ENCODE measurements at places on chromosomes 6 and 20.

- peak; percentile 57 for DNase-seq
Measured at GRCh38 chr6:106117579-106117978, 31.4 kb downstream of the PRDM1 start.

DNA sequence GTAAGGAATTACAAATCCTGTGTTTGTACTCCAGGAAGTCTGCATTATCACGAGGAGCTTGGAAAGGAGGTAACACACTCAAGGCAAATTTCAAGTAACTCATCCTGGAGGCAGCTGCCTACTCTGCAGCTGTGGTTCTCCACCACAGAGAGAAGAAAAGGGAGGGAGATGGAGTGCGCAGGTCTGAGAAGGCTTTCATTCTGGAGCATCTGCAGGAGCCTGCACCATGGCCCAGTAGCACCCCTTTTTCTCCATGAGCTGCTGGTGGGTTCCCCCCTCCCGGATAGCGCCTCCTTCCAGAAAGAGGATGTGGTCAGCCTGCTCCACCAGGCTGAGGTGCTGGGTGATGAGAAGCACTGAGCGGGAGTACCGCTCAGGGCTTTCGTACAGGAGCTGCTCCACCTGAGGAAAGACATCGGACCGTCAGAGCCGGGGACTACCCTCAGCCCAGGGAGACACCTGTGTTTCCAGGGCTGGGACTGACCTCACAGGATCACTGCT is 1.6 kb upstream of the PSMB8 start:
- DNase-seq: peak; percentile 68

GRCh38 chr20:44412402-44413144 is 57.1 kb downstream of the HNF4A start:
- no peak for DNase-seq

GRCh38 chr6:7311917-7312615 is 933 bp downstream of the SSR1 start:
- DNase-seq: no peak

DNA sequence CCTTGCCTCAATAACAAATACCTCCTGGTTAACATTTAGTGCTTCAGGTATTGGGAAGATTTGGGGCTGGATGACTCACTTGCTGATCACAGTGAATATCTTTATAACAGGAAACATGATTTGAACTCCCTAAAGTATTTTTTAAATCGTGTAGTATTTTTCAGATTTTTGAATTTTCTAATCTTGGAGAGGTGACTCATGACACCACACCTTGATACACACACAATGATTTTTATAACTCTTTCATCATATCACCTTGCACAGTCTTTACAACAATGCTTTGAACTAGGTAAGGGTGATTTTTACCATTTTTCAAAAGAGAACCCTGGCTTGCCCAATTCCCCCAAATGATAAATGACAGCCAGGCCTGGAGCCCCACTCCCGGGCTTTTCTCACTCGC is 273.5 kb downstream of the UST start:
- no peak for DNase-seq

DNA sequence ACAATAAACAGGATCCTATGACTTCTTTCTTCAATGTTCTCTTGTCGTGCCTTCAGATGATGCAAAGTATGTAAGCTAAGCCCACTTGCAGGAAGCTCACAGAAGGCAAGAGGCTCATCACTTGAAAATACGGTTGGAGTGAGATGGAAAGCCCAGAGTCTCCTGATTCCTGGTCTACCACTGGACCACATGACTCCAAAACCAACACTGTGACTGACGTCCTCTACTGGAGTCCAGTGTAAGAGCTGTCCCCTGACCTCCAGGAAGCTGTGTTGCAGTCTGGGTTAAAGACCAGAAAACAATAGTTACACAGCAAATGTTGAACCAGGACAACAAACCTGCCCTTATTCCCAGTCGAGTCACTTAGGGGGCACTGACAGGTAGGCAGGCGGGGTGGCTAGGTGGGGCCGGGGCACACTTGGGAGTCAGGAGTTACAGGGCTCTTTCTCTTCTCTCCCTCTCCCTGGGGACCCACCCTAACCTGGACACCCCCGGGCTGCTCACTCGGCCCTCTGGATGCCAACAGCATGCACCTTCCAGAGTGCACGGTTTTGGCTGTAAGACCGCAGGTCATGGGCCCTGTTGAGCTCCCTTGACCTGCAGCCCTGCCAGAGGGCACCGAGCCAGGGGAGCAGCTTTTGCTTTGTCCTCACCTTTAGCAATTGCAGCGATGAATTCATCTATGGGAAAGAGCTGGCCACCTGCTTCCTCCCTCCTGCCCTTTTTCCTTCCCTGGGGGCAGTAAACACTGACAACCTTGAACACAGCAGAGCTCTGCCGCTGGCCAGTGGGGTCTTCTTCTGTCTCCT is 7.4 kb downstream of the PCK1 start:
- DNase-seq: no peak

DNA sequence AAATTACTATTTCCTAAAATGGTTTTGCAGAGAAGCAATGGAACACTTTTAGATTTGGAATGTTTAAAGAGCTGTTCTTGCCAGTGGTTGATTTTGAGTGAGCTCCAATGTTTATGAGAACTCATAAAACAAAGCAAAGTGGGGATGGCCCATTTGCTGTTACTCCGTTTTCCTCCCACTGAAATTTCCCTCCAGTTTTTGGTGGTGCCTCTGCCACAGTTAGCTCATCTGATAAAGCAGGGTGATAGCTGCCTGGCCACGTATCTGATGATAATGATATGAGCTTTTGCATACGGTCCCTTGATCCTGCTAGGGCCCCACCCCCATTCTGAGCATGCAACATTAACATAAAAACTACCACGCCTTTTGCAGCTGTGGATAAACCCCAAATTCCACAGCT is 10.4 kb downstream of the CD83 start:
- peak; percentile 59 for DNase-seq

GRCh38 chr20:50794181-50794845 is 548 bp upstream of the BCAS4 start:
- no peak for DNase-seq

DNA sequence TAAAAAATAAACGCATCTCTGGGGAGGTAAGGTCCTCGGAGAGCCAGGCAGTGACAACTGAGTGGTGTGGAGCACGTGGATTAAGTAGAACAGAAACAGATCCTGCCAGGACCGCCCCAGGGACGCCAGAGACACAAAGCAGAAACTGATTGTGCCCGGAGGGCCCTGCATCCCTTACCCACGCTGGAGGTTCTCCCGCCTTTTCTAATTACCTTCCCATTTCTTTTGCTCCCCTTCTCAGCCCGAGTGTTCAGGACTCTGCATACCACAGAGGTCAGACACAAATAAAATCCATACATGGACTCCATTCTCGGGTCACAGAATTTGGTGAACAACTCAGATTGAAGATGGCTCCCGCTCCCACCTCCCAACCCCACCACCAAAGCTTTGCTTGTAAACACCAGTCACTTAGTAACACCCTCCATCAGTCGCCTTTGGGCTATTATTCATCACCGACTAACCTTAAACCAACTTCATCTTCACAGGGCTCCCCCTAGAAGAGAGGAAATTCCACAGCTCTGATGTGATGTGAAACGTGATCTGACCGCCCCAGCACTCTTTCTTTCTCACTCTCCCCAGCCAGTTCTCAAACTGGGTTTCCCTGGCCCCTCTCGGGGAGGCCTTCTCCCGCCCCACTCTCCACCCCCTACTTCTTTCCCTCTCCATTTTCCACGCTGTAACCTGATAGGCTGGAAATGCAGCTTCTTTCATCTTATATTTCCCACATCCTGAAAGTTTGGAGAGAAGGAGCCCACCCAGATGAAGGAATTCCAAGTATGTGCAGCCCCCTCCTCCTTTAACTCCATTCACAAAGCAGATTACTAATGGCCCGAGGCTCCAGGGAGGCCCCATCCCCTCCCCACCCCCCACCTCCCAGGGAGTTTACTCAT is 32.5 kb upstream of the PIM1 start:
- DNase-seq: no peak

DNA sequence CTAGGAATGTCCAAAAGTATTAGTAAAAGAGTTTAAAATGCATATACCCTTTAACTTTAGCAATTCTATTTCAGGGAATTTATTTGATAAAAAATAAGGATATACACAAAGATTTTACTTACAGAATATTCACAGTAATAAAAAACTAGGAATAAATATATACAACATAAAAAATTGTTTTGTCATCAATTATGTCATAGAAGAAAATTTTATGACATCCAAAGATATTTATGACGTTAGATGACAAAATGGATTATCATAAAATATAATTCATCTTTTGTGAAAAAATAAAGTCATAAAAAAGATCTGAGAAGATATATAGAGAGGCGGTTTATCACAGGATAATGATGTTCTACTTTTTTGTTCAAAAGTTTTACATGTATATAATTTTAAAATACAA is 32.0 kb upstream of the TCF21 start:
- no peak for DNase-seq

- DNase-seq: no peak
Measured at GRCh38 chr6:2665146-2666070, 85.3 kb downstream of the MYLK4 start.

- DNase-seq: no peak
Measured at GRCh38 chr6:32963866-32964265, 4.5 kb upstream of the BRD2 start.

DNA sequence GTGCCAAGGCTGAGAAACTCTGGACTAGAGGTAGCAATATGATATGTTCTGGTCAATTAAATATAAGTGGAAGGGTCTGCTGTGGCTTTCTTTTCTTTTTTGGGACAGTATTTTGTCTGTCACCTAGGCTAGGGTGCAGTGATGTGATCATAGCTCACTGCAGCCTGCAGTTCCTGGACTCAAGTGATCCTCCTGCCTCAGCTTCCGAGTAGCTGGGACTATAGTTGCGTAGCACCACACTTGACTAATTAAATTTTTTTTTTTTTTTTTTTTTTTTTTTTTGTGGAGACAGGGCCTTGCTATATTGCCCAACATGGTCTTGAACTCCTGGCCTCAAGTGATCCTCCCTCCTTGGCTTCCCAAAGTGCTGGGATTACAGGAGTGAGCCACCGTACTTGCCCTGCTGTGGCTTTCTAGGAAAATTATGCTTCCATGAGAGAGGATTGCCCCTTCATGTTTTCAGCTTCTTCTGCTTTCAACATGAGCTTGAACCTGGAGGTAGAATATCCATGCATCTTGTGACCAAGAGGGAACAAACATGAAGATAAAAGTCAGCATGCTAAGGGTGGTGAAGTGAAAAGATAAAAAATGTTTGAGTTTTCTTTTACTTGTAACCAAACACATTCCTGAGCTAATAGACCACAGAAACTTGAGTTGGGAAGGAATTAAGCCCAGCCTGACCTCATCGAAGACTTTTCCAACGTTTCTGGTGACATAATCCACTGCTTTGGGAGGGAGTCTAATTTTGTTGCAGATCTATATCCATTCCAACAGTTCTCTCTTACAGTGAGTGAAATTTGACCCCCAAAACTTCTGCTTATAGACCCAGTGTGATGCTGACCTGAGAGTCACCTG is 75.1 kb downstream of the CARMIL1 start:
- DNase-seq: no peak

DNA sequence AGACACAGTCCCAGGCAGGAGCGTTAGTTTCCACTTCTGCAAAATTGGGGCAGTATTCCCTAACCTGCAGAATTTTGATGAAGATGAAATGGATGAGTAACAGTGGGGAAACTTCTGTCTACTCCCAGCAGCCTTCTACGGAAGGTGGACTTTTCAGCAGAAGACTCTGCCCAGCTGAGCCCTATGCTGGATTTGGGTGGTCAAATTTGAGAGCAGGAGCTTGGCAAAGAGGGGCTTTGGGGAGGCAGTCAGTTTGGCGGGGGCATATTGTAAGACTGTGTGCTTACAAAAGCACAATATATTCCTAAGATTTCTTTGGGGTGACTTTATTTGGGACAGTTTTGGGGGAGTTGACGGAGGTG is 5.4 kb upstream of the SDCBP2 start:
- DNase-seq: no peak

DNA sequence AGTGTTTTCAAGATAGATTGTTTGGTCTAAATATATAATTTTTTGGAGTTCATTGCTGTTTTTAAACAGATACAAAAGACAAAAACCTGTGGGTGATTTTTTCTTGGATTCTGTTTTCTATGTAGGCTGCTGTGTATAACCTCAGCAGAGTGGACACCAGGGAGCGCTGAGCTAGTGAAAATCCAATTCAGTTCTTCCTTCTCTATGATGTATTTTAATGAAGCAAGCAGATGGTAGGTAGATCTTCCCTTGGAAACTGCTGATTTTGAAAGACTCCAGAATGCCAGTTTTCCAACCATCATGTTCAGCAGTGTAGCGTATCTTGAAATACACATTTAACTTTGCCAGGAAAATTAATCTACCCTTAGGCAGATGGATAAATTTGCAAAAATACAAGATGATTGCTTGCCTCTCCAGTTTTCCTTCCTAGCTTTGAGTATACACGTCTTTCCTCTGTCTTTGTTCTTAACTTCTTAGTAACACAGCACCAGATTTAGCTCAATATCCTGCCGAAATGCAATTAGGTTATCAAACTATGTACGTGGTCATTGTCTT is 178.0 kb downstream of the PHF3 start:
- DNase-seq: no peak

DNA sequence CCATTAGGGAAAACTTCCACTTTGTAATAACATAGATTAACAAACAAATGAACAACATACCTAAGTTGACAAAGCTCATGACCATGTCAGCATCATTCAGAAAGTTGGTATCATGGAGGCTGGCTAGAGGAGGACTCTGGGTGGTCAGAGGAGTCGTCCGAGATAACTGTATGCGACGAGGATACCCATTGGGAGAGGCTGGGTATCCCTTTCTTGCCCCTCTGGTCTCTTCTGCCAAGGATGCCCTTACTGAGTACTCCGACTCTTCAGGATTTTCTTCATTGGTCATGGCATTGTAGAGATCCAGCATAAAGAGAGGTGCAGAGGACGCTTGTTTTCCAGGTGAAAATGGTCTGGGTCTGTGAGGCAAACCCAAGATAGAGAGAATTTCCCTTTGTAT is 1.1 kb downstream of the BMP5 start:
- DNase-seq: no peak

- no peak for DNase-seq
Measured at GRCh38 chr6:147260091-147260490, 55.9 kb downstream of the STXBP5 start.

DNA sequence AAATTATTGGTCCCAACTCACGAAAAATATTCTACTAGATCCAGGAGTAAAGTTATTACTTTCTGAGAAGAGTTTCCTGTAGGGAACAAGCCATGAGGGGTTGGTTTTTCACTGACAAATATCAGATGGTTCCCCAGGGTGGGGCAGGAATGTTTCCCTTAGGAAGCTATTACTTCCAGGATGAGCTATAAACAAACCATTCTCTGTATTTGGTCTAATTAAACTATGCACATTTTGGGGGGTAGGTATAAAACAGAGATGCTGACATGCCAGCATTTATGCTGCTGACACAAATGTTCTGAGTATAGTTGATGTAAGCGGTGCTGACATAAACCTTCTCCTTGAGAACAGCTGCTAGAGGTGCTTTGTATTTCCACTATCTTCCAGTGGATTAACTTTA is 54.2 kb downstream of the OGFRL1 start:
- DNase-seq: no peak

- no peak for DNase-seq
Measured at GRCh38 chr20:17343656-17344452, 117.0 kb downstream of the PCSK2 start.

DNA sequence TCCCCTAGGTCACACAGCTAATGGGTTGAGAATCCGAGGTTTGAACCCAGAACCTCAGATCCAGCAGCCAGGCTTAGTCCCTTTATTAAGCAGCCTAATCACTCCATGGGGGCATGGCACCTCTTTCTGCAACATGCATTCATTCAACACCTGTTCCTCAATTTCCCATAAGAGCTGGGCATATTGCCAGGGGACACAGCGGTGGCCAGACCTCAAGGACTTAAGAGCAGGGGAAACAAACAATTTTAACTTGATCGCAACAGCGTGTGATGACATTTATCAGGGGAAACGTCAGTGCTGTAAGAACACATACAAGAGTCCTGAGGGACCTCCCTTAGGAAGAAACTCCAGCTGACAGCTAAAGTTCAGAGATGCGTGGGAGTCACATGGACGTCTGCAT is 267.4 kb upstream of the CDH4 start:
- DNase-seq: no peak
